ENCODE measurements at places on chromosomes 12 and 14.

DNA sequence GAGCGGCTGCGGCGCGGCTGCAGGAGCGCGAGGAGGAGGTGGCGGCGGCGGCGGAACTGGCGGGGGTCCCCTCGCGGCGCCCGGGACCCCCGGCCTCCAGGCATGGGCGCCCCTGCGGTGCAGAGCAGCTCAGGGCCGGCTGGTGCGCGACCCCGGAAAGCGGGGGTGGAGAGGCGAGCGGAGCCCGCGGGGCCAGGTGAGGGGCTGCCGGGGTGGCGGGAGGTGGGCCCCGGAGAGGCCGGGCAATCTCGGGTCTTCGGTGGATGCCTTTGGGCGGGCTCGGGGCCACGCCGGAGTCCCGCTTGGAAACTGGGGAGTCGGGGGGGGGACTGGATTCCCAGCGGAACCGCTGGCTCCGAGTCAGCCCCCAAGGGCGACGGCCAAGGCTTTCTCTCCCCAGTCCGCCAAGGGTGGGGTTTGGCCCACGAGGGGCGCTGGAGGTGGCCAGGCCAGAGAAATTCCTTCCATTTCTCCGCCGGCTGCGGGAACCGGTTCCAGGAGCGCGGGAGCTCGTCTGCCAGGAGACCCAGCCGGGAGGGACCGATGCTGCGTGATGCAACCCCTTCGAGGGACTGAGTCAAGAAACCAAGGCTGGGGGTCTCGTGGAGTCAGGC, 13.9 kb upstream of the NR4A1 start:
- no peak for DNase-seq

- DNase-seq = no peak
Measured at GRCh38 chr12:95004610-95005009, 1.1 kb upstream of the NDUFA12 start.

- no peak for DNase-seq
Measured at GRCh38 chr14:94531187-94531586, 21.9 kb upstream of the SERPINA12 start.

- DNase-seq = no peak
Measured at GRCh38 chr14:94158239-94158883, 15.8 kb upstream of the PPP4R4 start.

DNA sequence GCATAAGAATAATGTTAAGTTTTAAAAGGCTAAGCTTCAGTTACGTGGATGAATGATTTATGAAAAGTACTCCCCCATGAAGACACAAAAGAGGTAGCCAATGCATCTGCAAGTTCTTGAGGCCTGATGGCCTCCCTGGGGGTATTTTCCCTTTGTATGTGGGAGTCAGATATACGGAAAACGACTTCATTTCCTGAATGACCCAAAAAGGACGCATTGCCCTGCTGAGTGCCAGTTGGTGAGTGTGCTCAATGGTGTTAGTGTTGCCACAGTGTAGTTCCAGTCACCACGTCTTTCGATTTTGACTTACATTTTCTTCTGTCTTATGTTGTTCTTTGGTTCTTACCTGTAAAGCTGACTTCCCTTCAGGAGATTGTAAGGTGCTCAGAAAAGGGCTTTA, 8.0 kb downstream of the ETV6 start:
- no peak for DNase-seq

DNA sequence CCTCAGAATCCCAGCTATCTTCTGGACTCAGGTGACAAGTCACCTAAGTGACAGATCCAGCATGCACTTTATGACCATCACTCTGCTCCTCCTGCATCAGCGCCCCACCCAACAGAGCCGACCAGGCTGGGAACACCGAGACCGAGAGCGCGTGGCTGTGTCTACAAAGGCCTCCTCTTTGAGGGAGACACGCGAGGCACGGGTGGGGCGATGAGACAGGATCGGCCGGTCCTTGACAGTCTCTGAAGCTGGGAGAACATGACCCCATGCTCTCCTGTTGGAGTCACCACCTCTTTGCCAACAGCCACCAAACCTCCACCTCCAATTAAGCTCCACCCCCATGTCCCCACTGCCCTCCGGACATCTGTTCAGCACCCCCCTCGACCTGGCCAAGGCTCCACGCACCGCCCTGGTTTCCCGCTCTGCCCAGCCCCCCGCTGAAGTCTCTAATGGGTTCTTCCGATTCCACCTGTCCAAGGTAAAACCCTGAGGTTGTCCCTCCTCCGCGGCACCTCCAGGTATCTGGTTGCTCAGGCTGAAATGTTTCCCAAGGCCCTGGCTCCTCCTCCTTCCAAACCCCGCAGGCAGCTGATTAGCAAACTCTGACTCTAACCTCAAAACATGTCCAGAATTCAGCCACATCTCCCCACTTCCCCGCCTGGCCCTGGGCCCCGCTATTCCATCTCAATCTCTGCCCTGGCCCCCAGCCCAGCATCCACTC, 31.5 kb downstream of the HSP90AA1 start:
- DNase-seq = no peak

DNA sequence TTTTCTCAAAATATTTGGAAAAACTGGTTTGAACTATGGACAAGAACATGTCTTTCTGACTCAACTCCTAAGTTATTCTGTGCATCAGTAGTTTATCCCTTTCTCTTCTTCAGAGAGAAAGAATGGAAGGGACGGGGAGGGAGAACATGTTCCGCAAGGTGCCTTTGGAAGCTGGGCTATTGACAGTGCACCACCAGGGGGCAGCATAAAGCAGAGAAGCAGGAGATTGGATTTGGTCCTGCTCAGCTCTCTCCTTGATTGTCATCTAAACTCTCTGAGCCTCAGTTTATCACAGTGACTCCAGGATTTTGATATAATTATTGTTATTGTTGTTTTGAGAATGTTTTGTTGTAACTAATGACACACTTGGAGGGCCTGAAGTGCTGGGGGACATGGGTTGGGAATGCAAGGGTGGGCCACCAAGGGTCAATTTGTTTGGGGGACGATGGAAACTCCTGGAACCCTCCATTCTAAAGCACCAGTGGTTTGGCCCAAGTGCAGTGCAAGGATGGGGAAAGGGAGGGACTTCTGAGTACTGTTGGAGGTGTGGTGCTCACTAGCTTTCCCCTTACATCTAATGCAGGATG, 45.3 kb upstream of the ANO6 start:
- DNase-seq = no peak

GRCh38 chr14:71764701-71765382, 167.4 kb upstream of the RGS6 start:
- no peak for DNase-seq

GRCh38 chr14:101022121-101022520, 118.6 kb upstream of the RTL1 start:
- DNase-seq = no peak

GRCh38 chr14:91352728-91353692, 64.6 kb downstream of the CCDC88C start:
- no peak for DNase-seq

- DNase-seq = no peak
Measured at GRCh38 chr14:26841920-26842741, 244.3 kb upstream of the NOVA1 start.

DNA sequence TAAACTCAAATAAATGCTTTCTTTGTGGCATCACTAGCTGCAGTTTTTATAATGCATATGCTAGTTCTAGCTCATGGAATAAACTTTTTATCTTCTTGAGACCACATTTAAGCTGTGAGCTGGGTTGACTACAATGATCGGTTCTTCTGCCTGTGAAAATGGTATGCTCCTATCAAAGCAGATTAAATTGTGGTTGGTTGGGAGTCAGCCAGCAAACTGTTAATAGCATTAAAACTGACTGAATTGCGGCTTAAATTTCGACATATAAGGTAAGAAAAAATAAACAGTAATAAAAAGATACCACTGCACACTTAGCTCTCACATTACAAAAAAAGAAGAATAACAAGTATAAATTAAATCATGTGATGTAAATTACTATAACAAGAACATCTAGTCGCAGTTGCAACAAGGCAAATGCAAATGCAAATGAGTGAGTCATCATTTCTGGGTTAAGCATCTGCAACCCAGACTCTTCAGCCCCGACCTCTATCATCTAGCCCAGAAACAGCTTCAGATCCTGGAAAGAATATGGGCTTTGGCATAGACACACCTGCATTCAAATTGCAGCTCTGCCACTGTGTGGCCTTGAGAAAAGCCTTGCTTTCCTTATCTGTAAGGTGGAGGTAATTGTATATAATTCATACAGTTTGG, 19.8 kb upstream of the DHRS7 start:
- no peak for DNase-seq

GRCh38 chr14:95025941-95026340, 131.4 kb downstream of the DICER1 start:
- no peak for DNase-seq

DNA sequence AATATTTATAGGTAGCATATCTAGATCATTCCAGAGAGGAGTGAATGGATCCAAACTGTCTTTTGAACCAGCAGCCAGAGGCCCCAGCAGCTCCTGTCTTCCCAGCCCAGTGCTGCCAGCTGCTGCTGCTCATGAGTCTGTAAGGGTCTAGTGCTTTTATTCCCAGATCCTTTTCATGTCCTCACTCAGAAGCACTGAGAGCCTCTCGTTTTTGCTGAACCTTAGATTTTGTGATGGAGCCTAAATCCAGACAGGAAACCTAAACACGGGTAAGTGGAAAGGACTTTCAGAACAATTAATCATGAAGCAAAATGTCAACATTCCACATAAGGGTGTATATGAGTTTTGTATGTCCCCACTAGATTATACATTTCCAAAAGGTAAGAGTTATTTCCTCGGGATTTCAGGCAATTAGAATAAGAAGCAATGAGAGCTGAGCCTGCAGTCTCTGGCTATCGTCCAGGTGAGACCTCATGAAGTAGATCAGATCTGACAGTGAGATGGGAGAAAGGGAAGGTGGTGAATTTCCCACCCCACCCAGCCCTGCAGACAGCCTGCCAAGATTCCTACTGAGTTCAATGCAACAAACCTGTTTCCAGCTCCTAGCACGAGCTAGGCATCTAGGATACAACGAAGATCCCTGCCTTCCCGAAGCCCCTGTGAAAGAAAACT, 84.4 kb downstream of the NINJ2 start:
- no peak for DNase-seq

GRCh38 chr14:32985866-32986265, 47.2 kb downstream of the NPAS3 start:
- no peak for DNase-seq

DNA sequence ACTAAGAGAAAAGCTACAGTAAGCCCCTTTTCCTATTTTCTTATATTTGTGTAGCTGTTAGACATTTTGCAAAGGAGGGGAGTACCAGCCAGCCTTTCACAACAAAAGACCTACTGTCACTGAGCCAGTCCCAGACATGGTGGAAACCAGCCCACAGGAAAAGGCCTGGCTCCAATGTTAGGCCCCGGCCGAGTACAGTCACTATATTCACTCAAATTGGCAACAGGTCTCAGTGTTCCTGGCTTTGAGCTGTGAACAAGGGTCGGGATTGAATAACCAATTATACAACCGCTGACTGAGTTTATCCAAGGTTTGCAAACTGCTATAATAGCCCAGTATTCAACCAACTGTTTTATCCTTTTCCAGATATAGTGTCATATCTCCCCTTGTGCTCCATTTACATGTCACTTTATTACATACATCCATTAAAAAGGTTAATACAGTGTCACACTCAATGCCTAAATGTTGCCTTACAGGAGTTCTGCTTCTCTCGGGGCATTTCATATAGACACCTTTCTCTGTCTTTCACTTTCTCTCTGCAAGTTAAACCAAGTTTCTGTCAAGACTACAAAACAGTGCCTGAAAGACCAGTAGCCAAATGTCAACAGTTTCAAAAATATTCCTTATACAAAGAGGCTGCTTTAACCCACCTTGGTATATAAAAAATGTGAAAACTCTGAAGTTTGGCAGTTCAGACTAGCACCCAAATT, 178.1 kb downstream of the SOX5 start:
- DNase-seq = no peak

DNA sequence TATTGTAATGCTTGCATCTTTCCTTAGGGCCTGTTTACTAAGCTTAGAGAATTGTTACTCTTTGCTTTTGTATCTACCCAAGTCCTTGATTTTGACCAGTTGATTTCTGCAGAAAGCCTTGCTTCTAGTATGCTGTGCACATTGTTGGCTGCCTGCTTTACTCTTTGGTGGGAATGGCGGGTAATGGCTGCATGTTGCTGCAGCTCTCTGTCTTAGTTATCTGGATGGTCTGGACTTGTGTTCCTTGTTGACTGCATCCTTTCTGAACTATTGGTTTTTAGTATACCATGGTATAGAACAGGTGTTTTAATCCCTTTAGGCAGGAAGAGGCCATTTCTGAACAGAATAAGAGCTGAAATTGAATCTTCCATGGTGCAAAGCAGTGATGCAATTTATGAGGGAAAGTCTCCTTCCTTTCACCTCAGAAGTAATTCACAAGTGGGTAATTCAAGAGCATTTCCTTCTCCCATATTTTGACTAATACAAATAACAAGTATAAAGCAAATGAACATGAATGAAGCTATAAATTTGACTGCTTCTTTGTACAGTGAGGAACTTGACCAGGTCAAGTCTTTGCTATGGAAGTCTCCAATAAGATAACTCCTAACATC, 466.4 kb downstream of the NPAS3 start:
- no peak for DNase-seq

GRCh38 chr14:25053585-25053984, 3.6 kb upstream of the STXBP6 start:
- DNase-seq = no peak

DNA sequence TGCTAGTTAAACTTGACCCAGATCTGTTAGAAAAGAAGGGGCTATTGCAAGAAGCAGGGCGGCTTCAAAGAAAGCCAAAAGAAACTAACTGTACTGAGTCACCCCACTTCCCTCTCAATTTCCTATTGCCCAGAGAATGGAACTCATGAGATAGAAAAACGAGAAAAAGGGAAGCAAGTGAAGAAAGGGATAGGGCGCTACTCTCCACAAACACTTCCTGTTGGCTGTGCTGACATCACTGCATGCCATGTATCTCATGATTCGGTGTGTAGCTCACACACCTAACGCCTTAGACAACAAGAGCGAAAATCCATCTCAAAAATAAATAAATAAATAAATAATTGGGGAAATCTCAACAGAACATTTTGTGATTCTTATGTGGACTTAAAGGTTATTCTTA, 13.0 kb upstream of the P2RX4 start:
- DNase-seq = no peak

All from NCI-H2081 treated with DMSO at 0.1 percent for 48 hours (cell line).